ENCODE measurements at places on chromosomes 11 and 22.
A peak's percentile ranks its signal among the peaks of the same experiment; 100 is the strongest.

DNA sequence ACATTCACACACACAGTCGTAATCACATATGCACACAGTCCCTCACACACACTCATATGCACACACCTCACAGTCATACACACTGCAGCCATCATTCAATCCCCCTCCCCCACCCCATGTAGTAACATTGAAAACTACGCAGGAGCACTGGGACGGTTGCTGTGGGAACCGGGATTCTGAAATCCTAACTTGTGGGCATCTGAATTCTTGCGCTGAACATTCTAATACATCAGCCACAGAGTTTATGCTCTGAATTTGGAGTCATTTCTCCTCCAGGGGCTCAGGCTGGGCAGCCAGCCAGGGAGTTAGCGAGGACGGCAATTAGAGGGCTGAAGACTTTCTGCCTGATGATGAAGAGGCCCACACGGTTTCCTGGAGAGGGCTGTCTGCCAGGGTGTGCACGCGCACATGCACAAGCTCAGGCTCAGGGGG, 32.7 kb downstream of the CD6 start:
- no peak for DNase-seq

DNA sequence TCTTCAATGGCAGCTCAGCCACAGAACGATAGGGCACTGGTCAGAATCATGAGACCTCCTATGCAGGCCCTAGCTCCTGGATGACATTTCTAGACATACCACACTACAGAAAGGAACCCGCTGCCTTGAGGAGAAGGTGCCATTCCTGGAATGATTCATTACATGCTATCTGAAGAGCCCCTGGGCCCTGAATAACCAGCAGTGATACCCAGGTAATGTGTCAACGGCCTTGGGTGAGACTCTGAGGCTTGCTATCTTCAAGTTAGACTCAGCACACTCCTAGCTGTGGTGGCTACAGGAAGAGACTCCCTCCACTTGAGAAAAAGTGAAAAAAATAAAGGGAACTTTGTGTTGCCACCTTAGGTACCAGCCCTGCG, 161.2 kb upstream of the GRIA4 start:
- DNase-seq, result no peak

GRCh38 chr11:10954184-10954583, 96.3 kb upstream of the ZBED5 start:
- no peak for DNase-seq

GRCh38 chr11:78532991-78533390, 41.7 kb downstream of the NARS2 start:
- no peak for DNase-seq

DNA sequence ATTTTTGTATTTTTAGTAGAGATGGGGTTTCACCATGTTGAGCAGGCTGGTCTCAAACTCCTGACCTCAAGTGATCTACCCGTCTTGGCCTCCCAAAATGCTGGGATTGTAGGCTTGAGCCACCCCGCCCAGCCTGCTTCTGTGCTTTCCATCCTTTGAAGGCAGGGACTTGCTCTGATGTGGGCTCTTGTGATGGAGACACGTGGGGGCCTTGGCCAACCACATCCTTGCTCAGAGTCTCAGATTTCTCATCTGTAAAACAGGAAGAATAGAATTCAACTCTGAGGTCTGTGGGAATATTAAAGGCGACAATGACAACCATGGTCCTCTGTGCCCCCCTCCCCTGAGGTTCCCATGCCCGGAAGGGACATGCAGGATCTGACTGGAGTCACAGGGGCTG, 3.8 kb upstream of the GGA1 start:
- no peak for DNase-seq

GRCh38 chr11:115168686-115169085, 335.5 kb downstream of the CADM1 start:
- no peak for DNase-seq

GRCh38 chr11:133441964-133442660, 90.2 kb downstream of the OPCML start:
- no peak for DNase-seq

DNA sequence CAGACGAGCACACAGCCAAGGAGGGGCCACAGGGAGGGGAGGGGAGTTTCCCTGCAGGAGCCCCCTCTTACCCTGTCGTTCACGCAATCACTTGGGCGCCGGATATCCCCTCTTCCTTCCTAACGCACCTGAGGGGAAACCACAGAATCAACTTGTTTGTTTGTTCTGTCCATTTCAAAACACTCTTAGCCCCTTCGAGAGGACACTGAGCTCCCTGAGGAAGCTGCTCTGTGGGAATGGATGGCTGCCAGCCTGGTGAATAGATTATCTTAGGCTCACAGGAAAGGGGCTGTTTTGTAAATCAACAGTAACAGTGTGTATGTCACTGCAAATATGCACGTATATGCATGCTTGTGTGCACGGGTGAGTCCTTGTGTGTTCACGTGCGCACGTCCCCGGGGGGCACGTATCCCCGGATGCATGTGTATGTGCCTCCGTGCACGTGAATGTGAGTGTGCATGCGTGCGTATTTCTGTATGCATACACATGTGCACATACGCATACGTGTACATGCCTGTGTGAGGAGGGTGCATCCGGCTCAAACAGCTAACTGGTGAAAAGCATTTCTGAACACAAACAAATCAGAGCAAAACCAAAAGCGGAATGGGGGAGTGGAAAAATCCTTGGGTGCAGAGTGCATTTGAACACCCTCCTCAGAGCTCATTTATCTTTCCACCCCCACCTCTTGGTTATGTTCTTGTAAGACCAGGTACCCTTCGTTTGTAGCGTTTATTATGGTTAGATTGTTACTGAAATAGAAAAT, 7.2 kb downstream of the ARSA start:
- DNase-seq, result no peak

- peak; percentile 52 for DNase-seq
Observed at GRCh38 chr11:118435290-118435892, 901 bp upstream of the KMT2A start.

GRCh38 chr11:29282088-29282487, 734.7 kb downstream of the KCNA4 start:
- no peak for DNase-seq

GRCh38 chr11:104695065-104695463, 203.2 kb downstream of the CASP12 start:
- no peak for DNase-seq

GRCh38 chr11:33536178-33536577, 164.4 kb downstream of the C11orf91 start:
- DNase-seq, result no peak

- no peak for DNase-seq
Observed at GRCh38 chr11:2166091-2166851, 5.3 kb upstream of the INS start.

DNA sequence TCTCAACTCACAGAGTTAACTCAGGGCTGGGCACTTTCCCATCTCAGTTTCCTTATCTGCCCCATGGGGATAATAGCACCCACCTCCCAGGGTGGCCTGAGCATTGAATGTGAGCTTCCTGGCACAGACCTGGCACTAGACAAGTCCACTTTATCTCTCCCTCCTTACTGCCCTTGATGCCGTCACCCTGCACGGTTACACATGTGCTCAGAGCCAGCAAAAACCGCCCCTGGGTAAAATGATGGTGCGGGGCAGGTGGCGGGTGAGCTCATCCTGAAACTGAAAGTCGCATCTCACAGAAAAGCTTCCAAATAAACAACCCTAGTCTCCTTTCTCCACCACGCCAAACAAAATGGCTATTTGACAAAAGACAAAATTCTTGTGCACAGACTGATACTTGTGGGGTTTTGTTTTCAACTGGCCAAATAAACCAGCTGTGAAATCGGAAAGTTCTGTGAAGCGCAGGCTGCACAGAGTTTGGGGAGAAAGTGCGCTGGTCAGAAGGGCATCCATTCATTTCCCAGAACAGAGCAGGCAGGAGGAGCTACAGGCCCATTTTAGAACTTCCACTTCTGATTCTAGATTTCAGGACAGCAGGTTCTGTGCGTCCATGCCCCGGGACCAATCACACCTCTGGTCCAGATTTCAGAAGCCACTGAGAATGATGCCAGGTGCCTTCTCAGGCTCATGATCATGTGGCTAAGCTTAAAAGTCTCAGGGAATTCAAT, 138.1 kb downstream of the SHANK2 start:
- no peak for DNase-seq

- no peak for DNase-seq
Observed at GRCh38 chr11:115498354-115498753, 5.9 kb downstream of the CADM1 start.

GRCh38 chr22:30887861-30888260, 80.7 kb downstream of the MORC2 start:
- no peak for DNase-seq

DNA sequence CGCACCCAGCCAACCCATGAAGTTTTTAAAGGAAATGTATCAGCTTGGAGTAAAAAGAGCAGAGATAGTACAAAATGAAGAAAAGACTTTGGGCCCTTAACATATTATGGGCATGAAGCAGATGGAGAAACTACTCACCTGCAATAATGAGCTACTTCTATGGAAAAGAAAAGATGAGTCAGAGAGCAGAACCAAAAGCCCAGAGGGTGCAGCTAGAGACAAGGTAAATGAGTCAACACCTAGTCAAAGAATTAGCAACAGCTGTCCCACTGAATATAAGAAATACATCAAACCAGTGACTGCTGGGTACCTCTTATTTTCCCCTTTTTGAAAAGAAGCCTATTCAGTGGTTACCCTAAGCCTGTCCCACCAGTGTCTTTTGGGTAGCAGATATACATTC, 61.8 kb downstream of the RPL27A start:
- DNase-seq, result no peak

DNA sequence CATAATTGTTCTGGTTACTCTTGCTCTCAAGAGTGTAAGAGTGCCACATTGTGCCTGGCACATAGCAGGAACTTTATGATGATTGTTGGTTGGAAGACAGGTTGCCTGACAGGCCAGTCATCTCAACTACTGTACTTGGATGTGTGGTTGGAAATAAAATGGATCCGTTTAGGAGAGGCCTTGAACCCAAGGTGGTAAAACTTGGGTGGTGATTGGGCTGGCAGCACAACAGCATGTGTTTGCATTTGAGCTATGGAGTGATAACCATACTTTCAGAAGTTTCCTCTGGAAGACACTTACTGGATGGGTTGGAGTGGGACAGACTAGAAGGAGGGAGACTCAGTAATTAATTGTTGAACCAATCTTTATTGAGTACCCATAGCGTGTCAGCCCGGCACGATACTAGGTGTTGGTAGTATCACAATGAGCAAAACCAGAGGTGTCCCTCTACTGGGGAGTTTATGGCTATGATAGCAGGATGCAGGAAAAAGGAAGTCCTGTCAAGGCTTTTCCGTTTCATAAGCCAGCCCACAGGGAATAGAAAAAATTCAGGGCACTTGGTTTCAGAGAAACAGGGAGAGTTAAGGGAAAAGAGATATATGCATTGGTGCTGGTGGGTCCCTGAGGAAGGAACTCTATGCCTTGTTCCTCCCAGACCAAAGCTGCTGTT, 3.1 kb upstream of the TMEM109 start:
- no peak for DNase-seq

- no peak for DNase-seq
Observed at GRCh38 chr11:282171-282570, 4.0 kb downstream of the NLRP6 start.

DNA sequence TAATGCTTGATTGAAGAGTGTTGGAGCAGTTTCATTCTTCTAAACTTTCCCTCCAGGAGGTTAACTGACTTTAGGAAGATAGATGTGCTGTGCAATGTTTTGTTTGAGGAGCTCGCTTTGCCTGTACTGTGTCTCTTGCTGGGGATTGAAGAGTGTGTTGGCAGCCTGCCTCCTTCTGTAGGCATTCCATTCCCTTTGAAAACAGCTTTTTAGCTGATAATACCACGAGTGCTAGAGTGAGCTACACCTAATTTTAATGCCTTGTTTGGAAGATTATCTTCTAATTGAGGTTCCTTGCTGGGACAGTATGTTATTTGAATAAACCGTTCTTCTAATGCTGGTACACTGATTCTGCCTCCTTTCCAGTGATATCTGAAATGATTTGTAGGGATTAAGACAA, 7.2 kb downstream of the DDX10 start:
- DNase-seq, result peak; percentile 29

DNA sequence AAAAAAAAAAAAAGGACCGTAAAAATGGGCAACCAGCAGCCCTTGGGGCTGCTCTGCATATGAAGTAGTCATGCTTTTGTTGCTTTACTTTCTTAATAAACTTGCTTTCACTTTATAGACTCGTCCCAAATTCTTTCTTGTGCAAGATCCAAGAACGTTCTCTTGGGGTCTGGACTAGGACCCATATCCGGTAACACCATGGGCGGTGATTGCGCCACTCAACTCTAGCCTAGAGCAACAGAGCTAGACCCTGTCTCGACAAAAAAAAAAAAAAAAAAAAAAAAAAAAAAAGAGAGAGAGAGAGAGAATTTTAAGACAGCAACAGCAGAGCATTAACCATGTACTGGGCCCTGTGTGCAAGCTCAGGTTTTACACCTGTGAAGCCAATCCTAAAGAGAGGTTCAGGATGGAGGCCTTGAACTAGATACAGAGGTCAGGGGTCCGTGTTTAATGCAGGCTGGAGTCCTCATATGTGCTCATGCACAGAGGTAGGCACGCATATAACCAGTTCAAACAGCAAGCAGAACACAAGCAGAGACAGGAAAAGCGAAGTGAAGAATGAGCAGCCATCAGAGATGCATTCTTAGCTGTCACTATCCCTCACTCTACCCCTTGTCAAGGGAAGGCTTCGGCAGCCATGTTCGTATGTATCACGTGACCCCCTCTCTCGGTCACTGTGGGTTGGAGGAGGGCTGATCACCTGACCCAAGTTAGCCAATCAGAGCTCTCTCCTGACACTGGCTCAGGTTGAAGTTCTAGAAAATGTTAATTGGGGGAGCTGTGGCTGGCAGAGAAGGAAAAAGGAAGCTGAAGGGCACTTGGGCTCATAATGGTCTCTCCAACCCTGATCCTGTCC, 16.7 kb upstream of the SYT12 start:
- no peak for DNase-seq

DNA sequence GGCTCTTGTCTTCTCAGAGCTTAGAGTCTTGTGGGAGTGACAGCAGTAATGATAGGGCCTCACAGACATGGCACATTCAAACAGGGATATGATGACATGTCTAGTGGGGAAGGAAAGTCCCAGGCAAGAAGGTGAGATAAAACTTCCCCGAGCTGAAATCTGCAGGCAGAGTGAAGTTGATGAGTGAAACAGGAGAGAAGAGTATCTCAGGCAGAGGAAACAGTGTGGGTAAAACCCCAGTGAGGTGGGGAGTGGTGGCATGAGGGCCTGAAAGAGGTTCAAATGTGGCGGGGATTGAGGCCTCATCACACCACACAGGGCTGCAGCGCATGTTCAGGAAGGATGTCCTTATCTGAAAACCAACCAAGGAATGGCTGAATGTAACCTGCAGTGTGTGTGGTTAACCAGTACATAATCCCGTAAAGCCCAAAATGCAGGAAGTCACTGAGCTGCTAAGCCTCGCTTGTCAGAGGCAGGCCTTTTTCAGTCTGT, 153.8 kb upstream of the E2F8 start:
- DNase-seq, result no peak

Data from hypothalamus (tissue), 51 donors.